Activated CD8-positive, alpha-beta memory T cell treated with anti-CD3 and anti-CD28 coated beads, Interleukin-2, amount 50 U/mL, for 4 hours (primary cell): ENCODE measurements at places on chromosomes 3 and 15.

DNA sequence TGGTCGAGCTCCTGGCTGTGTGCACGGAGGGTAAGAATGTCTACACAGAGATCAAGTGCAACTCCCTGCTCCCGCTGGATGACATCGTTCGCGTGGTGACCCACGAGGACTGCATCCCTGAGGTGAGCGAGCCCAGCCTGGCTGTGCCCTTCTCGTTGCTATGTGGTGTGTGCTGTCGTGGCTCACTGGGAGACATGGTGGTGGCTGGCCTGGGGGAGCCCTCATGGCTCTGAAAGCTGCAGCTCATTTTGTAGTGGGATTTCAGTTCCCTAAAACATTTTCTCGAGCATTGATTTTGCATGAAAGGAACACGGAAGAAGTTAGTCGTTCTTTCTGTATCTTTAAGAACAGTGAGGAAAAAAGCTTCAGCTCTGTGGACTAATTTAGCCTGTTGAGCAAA lies 200.5 kb downstream of the ITPR1 start:
- DNase-seq = no peak

DNA sequence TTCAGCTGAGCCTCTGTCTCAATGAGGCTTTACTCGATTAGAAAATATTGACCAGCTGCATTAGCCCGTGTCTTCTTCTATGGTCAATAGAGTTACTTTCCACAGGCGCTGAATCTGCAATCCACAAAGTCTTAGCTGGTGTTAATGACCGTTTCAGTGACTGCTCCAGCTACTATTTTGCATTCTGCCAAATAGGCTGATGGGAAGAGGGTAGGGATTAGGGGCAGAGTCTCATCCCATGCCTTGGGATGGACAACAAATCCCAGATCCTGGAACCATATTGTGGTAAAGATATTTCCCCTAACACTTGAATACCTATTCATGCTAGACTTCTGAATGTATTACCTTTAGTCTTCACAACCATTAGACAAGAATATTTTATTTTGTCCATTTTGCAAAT lies 29.5 kb upstream of the MAGI1 start:
- no peak for DNase-seq

DNA sequence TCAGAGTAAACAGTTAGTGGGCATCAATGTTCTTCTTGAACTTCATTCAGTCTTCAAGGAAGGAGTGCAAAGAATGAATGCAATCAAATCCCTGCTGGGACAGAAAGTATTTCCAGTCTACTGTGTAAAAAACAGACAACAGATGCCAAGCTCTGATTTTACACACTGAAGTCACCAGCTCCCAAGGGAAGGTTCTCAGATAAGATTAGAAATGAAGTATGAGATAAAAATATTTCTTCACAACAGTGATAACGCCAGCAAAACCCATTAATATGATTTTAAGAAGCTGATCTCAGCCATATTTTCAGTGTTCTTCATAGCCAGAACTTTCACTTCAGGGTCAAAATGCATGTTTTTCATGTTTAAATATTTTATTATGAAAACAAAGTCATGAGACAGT lies 265.6 kb downstream of the CTNNB1 start:
- no peak for DNase-seq

DNA sequence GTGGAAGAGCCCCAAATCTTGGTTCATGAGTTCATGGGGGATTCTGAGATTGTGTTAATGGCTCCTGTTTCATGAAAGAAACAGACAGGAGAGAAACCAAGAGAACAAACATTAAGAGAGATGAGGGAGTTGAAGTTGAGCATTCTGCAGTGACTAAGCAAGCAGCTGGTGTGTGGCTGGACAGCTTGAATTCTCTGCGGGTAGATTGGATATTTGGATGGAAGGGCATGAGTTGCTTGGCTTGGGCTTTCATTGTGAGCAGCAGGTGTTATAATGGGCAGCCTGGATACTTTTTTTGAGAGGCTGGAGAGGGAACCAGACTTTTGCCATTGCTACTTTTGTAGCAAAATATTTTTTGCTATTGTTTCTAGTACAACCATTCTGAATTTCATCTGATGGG lies 346.8 kb upstream of the SATB1 start:
- DNase-seq = no peak

DNA sequence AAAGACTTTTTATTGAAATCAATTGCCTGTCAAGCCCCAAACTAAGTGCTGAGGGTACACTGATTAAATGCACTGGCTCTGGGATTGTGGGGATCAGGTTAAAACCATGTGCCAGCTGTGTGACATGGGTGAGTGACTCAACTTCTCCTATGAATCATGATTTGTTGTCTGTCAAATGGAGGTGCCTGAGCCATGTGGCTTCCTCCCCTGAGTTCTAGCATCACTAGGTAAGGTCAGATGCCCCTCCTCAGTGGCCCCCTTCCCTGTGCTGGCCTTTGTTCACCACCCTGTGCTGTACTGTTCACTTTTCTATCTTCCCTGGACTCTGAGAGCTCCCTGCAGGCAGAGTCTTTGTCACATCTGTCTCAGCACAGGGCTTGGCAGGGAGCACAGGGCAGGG lies 43.6 kb upstream of the ATP2B2 start:
- no peak for DNase-seq

DNA sequence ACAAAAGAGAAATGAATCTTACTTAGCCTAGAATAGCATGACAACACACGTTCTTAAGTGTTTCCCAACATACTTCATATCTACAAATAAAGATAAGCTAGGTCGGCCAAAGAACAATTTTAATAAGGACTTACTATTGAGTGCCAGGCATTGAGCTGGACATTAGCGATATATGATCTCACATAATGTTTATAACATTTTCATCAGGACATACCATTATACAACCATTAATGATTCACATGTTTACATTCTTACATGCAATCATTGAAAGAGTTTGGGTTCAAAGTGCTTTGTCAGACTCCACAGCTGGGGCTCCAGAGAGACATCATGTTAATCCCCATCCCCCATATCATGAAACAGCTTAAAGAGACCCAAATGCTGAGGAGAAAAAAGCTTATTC lies 189.0 kb downstream of the STT3B start:
- DNase-seq = no peak

DNA sequence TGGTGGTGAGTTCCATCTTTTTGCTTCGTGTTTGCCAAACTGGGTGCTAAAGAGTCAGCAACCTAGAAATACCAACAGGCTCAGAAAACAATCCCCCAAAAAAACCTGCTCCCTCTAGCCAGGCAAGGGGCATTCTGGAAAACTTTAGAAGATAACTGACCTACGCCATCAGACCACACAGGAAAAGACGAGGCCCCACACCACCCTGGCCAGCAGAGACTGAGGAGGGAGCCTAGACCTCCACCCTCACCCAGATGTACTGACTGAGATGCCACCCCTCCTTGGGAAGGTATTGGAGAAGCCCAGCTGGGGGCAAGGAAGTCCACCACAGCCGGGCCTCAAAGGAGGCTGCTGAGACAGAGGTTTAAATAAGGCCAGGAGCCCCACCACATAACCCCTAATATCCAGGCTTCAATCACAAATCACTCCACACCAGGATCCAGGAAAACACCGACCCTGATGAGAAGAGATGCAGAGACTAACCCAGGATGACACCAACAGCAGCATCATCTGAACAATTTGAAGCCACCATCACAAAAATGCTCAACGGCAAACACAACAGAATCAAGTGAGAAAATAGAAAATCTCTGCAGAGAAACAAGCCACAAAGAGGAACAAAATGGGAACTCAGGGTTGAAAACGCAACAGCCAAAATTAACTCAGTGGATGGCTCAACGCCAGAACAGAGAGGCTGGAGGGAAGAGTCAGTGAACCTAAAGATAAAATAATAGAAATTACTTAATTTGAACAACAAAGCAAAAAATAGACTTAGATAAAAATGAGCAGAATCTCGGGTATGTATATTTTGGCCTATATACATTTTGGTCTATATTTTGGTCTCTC lies 61.0 kb downstream of the TPRA1 start:
- DNase-seq = no peak

- DNase-seq = no peak
Observed at GRCh38 chr3:57091521-57092273, 31.2 kb downstream of the SPATA12 start.

DNA sequence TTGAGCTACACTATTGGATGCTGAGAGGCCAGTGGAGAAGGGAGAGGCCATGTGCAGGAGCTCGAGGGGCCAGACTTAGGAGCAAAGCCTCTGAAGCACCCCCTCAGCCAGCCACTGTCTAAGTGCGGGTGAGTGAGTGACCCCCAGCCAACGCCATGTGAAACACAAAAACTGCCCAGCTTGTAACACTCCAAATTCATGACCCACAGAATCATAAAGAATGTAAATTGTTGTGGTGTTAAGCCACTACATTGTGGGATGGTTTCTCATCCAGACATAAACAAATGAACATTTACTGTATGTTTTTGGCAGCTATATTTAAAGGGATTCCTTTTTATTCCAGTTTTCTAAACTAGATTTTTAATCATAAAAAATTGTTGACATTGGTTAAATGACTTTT lies 27.2 kb upstream of the TMEM158 start:
- DNase-seq = no peak

DNA sequence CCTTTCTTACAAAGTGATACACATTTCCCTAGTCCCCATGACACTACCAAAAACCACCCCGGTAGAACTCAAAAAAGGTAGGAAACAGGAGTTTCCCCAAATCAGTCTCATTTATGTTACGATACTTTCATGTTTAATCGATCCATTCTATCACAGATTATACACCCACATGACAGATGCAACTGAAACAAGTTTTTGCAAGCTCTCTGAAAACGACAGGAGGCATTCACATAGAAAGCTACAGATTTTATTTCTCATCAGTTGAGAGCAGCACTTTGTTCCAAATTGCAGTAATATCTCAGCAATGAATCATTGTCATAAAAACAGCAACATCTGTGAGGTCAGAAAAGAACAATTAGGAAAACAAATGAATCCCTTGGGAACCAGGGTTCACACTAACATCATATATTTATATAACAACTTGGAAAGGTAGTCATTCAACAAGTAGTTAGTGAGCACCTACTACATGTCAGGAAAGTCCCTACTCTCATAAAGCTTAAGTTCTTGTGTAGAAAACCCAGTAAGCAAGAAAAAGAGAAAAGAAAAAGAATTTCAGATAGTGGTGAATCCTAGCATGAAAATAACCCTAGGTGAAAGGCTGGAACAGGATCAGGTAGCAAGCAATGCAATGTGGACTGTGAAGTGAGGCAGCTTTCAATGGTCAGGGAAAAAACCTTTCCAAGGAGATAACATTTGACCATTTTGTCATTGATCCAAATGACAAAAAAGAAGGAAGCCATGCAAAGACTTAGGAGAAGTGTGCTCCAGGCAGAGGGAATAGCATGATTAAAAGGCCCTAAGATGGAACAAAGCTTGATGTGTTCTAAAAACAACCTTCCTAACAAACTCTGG lies 8.3 kb downstream of the PLD1 start:
- DNase-seq = no peak

GRCh38 chr15:73493922-73494321 lies 51.0 kb downstream of the REC114 start:
- DNase-seq = no peak

GRCh38 chr15:37425541-37425940 lies 325.2 kb upstream of the MEIS2 start:
- DNase-seq = no peak

DNA sequence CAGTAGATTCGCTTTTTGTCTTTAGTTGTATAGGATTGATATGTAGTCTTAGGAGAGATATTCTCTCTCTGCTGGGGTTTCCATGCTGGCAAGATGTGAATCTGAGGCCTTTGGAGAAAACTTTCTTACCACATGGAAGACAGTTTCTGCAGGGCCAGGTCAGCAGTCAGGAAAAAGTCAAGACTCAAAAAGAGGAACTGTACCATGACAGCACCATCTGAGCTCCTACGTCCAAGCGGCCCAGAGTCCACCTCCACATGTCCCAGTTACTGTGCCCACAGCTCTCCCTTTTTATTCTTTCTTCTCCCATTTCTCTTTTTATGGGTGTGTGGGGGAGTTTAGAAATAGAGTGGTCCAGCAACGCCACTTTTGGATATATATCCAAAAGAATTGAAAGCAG lies 172.0 kb downstream of the MTHFS start:
- DNase-seq = no peak

GRCh38 chr3:65348398-65348995 lies 660.7 kb upstream of the ADAMTS9 start:
- DNase-seq = no peak

- DNase-seq = no peak
Observed at GRCh38 chr3:131819381-131820055, 215.3 kb downstream of the CPNE4 start.

- no peak for DNase-seq
Observed at GRCh38 chr3:24763393-24763792, 268.7 kb upstream of the THRB start.

GRCh38 chr3:16205156-16205870 lies 30.8 kb downstream of the GALNT15 start:
- DNase-seq = no peak
